ENCODE measurements at places on chromosomes 11 and 22. TPM values are rescaled to one million over a fixed set of nuclear protein-coding genes. Genes with fewer than 3 reads are reported as not detected.

CCDC134 gene
- 6.8 TPM for total RNA-seq

PEX16 gene
- total RNA-seq = 36.8 TPM

KRTAP5-2 gene
- not detected for total RNA-seq

TEX54 gene
- not detected for total RNA-seq

SLC17A6 gene
- not detected for total RNA-seq

OR8D4 gene
- total RNA-seq = not detected

CLMP gene
- total RNA-seq = 262 TPM

GLB1L2 gene
- 0.15 TPM for total RNA-seq

HORMAD2 gene
- not detected for total RNA-seq

ZNF280B gene
- 0.17 TPM for total RNA-seq

APOL6 gene
- 29.6 TPM for total RNA-seq

RIMBP3C gene
- 0.15 TPM for total RNA-seq

GTPBP1 gene
- 26.0 TPM for total RNA-seq

SLC22A8 gene
- total RNA-seq = not detected

SYCE3 gene
- not detected for total RNA-seq

ACR gene
- not detected for total RNA-seq

ANGPTL5 gene
- total RNA-seq = 1.3 TPM

SEPTIN3 gene
- under 0.01 TPM for total RNA-seq

JHY gene
- 1.3 TPM for total RNA-seq

PLEKHB1 gene
- total RNA-seq = 1.0 TPM

NRXN2 gene
- 9.6 TPM for total RNA-seq

MUC5AC gene
- total RNA-seq = not detected
